Stimulated activated CD4-positive, alpha-beta T cell treated with anti-CD3 and anti-CD28 coated beads, Interleukin-15, amount 100 ng/mL, for 1 hour (primary cell): ENCODE measurements at places on chromosomes 13 and 19.
A peak's percentile ranks its signal among the peaks of the same experiment; 100 is the strongest.

- peak; percentile 97 for DNase-seq
Observed at GRCh38 chr19:35757749-35758608, at the start of gene PROSER3. Gene PROSER3, plus strand, starts transcription at chr19:35758176. Its CDS starts 40 bp downstream, at chr19:35758216.

- no peak for DNase-seq
Observed at GRCh38 chr19:539429-540030, 4.3 kb upstream of the GZMM start.

DNA sequence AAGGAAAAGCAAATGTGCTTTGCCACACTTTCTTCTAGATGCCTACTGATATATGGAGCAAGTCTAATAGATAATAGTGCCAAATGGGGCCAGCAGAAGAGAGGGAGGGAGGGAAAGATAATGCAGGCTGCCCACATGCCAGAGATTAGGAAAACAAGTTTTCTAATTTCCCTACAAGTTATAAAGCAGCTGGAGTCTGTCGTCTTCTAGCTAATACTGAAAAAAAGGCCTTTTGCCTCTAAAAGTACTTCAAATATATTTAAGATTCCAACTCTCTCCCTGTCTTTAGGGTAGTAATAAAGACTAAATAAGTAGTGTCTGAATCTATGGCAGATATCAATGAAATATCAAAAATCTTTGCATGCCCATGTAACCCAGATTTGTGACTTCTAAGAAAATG lies 632.0 kb upstream of the MIR17HG start:
- no peak for DNase-seq

- no peak for DNase-seq
Observed at GRCh38 chr19:17306285-17306714, 628 bp downstream of the MRPL34 start.

DNA sequence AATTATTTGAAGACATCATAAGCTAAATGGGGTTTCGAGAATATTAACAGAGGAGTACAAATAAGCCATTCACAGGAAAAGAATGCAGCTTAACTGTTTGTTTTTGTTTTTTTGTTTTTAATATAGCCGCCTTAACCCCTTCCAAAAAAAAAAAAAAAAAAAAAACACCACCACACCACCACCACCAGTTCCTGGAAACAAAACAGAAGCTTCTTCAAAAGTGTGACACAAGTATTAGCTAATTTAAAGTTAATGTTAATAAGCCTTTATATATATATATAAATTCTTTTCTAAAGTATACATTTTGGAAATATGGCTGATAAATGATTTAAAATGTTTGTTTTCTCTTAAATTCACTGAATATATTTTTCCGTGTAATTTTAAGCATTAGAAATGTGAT lies 1.4 kb downstream of the RAP2A start:
- DNase-seq, result no peak

DNA sequence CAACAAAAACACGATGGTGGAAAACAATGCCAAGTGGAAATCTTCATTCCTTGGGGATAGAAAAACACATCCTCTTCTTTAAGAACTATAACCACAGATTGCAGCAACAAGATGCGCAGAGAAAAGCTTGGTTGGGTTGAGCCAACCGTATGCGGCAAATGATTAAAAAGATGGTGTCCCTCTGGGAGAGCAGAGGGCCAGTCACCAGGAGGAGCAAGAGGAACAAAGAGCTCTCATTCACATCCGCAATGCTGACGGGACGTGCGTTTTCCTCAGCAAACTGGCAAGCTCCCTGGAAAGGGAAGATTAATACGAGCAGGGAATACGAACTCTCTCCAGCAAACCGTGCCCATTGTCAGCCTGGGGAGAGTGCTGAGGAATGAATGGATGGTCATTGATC lies 141.6 kb downstream of the KATNAL1 start:
- no peak for DNase-seq

- no peak for DNase-seq
Observed at GRCh38 chr13:32115066-32115465, 83.5 kb downstream of the FRY start.

- no peak for DNase-seq
Observed at GRCh38 chr13:109819874-109820273, 33.5 kb upstream of the IRS2 start.

GRCh38 chr13:106986687-106987426 lies 418.9 kb upstream of the ARGLU1 start:
- DNase-seq, result no peak
